Activated naive CD4-positive, alpha-beta T cell treated with anti-CD3 and anti-CD28 coated beads for 36 hours (primary cell): ENCODE measurements at places on chromosomes 1 and 21.
A peak's percentile ranks its signal among the peaks of the same experiment; 100 is the strongest.

DNA sequence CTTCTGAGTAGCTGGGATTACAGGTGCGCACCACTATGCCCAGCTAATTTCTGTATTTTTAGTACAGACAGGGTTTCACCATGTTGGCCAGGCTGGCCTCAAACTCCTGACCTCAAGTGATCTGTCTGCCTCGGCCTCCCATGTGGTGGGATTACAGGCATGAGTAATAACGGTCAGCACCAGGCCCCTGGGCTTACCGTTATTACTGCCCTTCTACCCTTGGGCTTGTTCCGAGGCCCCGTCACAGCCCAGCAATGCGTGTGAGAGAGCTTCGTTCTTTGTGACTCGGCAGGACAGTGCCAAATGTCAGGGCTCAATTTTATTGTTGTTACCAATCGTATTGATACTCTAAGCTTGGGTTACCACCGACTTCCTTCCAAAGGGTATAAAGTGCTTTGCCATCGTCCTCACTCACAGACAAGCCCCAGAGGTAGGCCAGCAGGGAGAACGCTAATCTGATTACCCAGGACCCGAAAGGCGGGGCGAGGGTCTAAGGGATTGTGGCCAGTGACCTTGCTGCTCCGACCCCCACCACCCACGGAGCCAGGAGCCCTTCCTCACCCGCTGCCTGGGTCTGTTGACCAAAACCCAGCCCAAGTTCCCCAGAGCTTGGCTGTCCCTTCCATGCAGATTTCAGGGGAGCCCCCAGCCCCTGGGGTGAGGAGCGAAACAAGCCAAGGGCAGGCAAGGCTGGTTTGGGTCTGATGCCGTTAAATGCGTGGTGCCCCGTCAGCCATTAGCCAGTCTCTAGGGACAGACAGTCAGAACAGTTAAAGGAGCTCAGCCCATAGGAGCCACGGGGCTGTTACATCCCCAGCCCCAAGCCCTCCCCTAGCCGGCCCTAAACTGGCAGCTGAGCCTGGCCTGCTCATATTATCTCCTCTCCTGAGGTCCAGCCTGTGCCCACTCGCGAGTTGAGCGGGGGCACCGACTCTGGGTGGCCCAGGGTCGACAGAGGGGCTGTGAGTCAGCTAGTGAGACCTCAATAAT, 54.9 kb upstream of the CASZ1 start:
- no peaks in the 10 kb centered on the region for H3K36me3 ChIP-seq
- H3K4me3 ChIP-seq = no peak overlapping the region
- H3K4me1 ChIP-seq = no peaks in the 10 kb centered on the region
- no peak overlapping the region for H3K27ac ChIP-seq

DNA sequence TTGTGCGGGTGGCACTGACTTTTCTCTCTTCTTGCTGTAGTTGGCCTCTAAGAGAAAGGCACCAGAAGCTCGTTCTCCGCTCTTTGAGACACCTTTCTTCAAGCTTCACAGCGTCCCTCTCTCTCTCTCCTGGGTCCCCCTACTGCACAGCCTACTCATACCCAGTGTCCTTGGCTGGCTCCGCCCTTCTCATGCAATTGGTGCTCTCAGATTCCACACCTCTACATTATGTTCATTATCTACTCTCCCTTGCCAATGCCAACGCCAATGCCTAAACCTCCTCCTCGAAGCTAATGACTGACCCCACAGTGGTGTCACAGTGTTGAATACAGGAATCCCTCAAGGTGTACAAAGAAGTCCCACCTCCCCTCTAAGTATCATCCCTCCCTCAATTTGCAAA, 4.8 kb upstream of the DNAJC28 start:
- no peaks in the 10 kb centered on the region for H3K36me3 ChIP-seq
- no peak overlapping the region for H3K27ac ChIP-seq
- no peak overlapping the region for H3K4me3 ChIP-seq
- DNase-seq = no peak
- H3K27me3 ChIP-seq = no peaks in the 10 kb centered on the region
- H3K4me1 ChIP-seq = peaks cover 4% of the 10 kb centered on the region

DNA sequence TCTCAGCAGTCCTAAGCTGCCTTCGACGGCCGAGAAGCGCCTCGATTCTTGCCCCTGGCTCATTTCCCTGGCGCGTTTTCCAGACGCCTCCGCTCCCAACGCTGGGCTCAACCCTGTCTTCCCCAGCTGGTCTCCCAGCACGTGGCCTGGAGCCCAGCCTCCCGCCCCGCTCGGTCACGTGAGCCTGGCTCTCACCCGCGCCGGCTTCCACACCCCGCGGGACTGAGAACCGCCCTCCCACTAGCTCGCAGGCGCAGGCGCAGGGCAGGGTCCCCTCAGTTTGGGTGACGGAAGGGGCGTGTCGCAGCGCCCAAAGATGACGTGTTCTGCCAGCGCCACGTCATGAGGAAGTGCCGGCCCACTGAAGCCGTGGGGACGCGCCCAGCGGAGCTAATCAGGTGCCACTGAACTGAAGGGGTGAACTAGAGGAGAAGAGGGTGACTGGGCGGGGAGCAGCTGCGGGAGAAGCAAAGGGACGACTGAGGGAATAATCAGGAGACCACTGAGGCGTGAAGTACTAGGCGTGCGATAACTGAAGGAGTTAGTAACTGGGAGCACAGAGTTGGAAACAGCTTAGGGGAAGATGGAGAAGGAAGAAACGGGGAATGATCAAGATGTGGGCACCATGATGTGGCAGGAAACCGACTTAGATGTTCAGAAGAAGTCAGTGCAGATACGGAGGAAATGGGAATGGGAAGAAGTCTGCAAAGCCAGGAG, at the start of gene DHDDS:
Gene DHDDS, plus strand, starts transcription at position 343 of the 717 bp plus-strand sequence. CDS start 625 bp downstream, outside the sequence.
- peaks cover 9% of the 10 kb centered on the region for H3K36me3 ChIP-seq
- peak within 1 kb of the TSS; percentile 80 for H3K27ac ChIP-seq
- no peaks in the 10 kb centered on the region for H3K27me3 ChIP-seq
- peak; percentile 99 for DNase-seq

DNA sequence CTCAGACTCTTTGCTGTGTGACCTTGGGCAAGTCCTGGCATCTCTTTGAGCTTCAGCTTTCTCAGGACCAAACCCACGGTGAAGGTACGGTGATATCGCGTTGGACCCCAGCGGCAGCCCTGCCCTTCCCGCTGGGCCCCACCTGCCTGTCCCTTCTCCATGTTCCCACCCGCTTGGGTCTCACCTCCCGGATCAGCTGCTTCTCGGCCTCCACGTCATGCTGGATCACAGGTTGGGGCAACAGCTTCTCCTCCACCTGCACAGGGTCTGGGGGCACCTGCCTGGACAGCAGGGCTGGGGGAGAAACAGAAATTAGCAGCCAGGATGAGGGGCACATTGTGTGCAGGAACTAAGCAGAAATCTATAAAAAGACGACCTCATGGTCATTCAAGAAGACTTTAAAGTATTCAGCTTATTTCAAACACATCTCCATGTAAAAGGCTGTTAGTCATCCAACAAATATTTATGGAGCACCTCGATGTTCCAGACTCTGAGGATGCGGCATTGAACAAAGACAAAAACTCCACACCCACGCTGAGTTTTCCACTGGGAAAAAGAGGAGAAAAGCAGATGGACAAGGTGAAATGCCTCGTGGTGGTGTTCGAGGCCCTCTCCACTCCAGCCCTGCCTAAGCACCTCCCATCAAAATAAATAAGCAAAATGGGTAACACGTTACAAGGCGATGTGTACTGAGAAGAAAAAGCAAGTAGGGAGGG, 19.5 kb downstream of the KIF17 start:
- no peak overlapping the region for H3K4me3 ChIP-seq
- H3K27ac ChIP-seq = no peak overlapping the region
- no peaks in the 10 kb centered on the region for H3K36me3 ChIP-seq
- DNase-seq = no peak

- no peak for DNase-seq
- H3K36me3 ChIP-seq = no peaks in the 10 kb centered on the region
- no peaks in the 10 kb centered on the region for H3K4me1 ChIP-seq
- H3K4me3 ChIP-seq = no peak overlapping the region
Measured at GRCh38 chr21:44418108-44418875, 37.0 kb upstream of the LRRC3 start.
